Hematopoietic multipotent progenitor cell (in vitro differentiated cells): ENCODE measurements at places on chromosomes 4 and X.

- DNase-seq: no peak
Measured at GRCh38 chrX:118251271-118251670, 94.6 kb upstream of the WDR44 start.

DNA sequence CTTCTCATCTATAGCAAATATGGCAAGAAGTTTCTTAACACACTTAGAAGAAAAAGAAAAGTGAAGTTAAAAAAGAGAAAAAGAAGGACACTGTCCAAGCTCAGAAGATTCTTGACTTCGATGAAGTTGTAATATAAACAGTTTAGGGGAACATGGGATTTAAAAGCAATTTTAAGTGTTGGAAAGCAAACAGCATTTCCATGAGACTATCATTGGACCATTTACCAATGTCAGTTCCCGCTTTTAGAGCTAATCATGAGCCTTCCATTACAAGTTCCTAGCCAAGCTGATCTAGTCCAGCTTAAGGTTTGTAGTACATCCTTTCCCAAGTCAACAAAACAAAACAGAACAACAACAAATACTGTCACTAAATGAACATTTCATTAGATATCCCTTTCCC, 45.1 kb upstream of the FGF2 start:
- DNase-seq: no peak

GRCh38 chr4:57122959-57123358, 12.8 kb upstream of the IGFBP7 start:
- DNase-seq: no peak

GRCh38 chrX:47191806-47192401, 1.7 kb upstream of the UBA1 start:
- DNase-seq: no peak

DNA sequence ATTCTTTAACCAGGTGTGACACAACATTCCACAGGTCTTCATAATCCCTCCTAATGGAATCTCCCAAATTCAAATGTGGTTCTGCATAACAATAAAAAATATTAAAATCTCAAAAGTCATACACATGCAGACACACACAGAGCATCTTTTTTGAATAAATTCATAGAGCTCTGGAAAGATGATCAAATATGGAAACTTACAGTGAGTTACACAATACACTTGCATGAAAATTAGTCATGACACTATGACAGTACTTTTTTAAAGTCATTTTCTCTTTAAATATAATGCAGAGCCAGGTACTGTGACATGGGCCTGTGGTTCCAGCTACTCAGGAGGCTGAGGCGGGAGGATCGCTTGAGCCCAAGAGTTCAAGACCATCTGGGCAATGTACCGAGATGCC, 38.9 kb downstream of the DDX60L start:
- no peak for DNase-seq

DNA sequence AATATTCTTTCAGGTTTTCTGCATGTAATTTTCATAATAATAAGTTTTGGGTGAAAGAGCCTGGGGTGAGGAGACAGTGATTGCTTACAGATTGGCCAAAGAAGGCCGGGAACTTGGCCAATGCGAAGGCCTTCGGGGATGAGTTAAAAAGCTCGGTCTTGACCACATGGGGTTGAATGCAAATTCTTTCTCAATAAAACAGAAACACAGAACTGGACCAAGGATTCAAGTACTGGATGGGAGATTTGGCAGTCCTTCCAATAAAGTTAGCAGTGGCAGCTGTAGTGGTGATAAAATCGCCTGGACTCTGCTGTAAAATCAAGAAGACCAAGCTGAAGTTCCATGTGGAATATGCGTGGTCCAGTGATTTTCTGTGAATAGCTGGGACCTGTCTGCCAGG, 282.2 kb upstream of the KLF3 start:
- no peak for DNase-seq

DNA sequence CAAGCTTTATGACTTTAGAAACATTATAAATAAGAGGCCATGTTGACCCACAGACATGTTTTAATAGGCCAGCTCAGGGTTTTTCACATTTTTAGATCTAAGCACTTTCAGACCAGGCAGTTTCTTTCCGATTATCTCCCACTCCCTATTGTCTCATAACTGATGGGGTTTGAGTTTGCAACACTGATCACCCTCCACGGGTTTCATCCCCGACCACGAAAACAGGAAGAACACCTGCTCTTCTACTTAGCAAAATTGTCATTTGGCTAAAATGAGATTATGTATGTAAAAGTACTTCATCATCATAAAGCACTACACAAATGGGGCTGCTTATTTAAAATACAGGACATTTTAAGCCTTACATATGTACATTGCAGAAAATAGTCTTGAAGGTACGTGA, 407.9 kb downstream of the HNRNPD start:
- no peak for DNase-seq

- peak; percentile 4 for DNase-seq
Measured at GRCh38 chr4:165872461-165873297, at the start of gene TLL1. TSS of gene TLL1 (plus strand) at chr4:165873237. CDS start at chr4:165873905, 668 bp downstream.

GRCh38 chr4:122747883-122748282, 15.4 kb downstream of the BBS12 start:
- no peak for DNase-seq
